ENCODE measurements at places on chromosomes 1 and 21. TPM values are rescaled to one million over a fixed set of nuclear protein-coding genes. Genes with fewer than 3 reads are reported as not detected.
A peak's percentile ranks its signal among the peaks of the same experiment; 100 is the strongest.

The SPRR5 gene
- not detected for total RNA-seq

The FNDC10 gene
- 3.0 TPM for total RNA-seq

GRCh38 chr1:206804156-206804737, 32.0 kb upstream of the IL10 start:
- H3K27ac ChIP-seq = peak overlapping the region; percentile 44
- H3K27me3 ChIP-seq = peaks cover 5% of the 10 kb centered on the region
- DNase-seq = no peak
- no peak overlapping the region for H3K4me3 ChIP-seq
- no peaks in the 10 kb centered on the region for H3K36me3 ChIP-seq
- no peaks in the 10 kb centered on the region for H3K4me1 ChIP-seq

GRCh38 chr1:201649761-201650622, 111.1 kb downstream of the NAV1 start:
- peak; percentile 90 for DNase-seq
- peaks cover 44% of the 10 kb centered on the region for H3K4me1 ChIP-seq
- peaks cover 5% of the 10 kb centered on the region for H3K27me3 ChIP-seq
- no peaks in the 10 kb centered on the region for H3K36me3 ChIP-seq
- H3K4me3 ChIP-seq = peak overlapping the region; percentile 57

GRCh38 chr1:224182057-224182865, 779 bp upstream of the DEGS1 start:
- no peaks in the 10 kb centered on the region for H3K27me3 ChIP-seq
- peak overlapping the region; percentile 89 for H3K27ac ChIP-seq
- H3K4me1 ChIP-seq = peaks cover 23% of the 10 kb centered on the region

The RAB42 gene
- total RNA-seq = not detected

The NT5C1A gene
- not detected for total RNA-seq

DNA sequence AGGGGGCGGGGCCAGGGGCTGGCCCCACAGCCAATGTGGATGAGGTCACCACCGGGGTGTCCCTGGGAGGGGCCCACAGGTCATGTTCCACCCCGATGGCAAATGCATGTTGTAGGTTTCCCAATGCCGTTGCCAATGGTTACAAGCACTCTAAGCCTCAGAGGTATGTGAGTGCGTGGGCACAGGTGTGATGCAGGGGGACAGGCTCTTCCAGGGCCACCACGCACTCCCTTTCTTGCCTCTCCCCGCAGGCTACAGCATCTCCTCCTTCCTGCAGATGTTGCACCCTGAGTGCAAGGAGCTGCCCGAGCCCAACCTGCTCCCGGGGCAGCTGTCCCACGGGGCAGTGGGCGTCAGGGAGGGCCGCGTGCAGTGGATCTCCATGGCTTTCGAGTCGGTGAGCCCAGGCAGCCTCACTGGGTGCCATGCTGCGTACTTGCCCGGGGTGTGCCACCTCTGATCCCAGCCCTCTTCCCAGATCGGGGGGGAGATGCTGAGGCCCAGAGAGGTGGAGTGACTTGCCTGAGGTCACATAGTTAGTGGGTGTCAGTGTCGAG, 52.4 kb downstream of the DISP3 start:
- H3K4me1 ChIP-seq = no peaks in the 10 kb centered on the region
- no peaks in the 10 kb centered on the region for H3K27me3 ChIP-seq
- H3K36me3 ChIP-seq = no peaks in the 10 kb centered on the region
- H3K4me3 ChIP-seq = no peak overlapping the region

The TMEM81 gene
- total RNA-seq = not detected

DNA sequence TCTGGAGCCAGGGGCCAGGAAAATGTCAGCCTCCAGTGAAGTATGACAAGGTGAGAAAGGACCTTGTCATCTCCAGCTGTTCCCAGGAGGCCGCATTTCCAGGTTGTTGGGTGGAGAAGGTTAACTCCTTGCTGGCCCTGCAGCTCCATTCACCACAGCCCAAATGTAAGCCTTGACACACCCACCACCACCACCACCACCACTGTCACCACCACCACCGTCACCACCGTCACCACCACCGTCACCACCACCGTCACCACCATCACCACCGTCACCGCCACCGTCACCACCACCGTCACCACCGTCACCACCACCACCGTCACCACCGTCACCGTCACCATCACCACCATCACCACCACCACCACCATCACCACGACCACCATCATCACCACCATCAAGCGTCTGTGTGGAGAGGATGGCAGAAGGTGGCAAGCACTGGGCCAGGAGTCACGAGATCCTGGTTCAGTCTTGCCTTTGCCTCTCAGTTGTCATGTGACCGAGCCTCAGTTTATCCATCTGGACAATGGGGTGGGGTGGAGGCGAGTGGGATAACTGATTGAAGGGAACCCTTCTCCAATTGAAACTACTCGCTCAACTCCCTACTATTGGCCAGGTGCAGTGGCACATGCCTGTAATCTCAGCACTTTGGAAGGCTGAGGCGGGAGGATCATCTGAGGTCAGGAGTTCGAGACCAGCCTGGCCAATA, 21.2 kb upstream of the FAM131C start:
- no peak for DNase-seq
- H3K4me3 ChIP-seq = no peak overlapping the region
- H3K27me3 ChIP-seq = peaks cover 5% of the 10 kb centered on the region
- no peaks in the 10 kb centered on the region for H3K4me1 ChIP-seq
- no peaks in the 10 kb centered on the region for H3K36me3 ChIP-seq
- no peak overlapping the region for H3K27ac ChIP-seq

- H3K27ac ChIP-seq = no peak overlapping the region
- DNase-seq = peak; percentile 7
- H3K4me1 ChIP-seq = no peaks in the 10 kb centered on the region
- no peaks in the 10 kb centered on the region for H3K27me3 ChIP-seq
- no peaks in the 10 kb centered on the region for H3K36me3 ChIP-seq
These were observed 10.3 kb downstream of the MORN1 start for GRCh38 chr1:2380816-2381591.

- peak overlapping the region; percentile 20 for H3K27ac ChIP-seq
- peak overlapping the region; percentile 15 for H3K4me3 ChIP-seq
- H3K36me3 ChIP-seq = no peaks in the 10 kb centered on the region
- no peak for DNase-seq
- no peaks in the 10 kb centered on the region for H3K27me3 ChIP-seq
- H3K4me1 ChIP-seq = peaks cover 13% of the 10 kb centered on the region
These were observed 166.8 kb downstream of the ZNF281 start for GRCh38 chr1:200243042-200243437.

GRCh38 chr1:233138788-233139585, 156.5 kb downstream of the PCNX2 start:
- H3K4me3 ChIP-seq = no peak overlapping the region
- H3K27ac ChIP-seq = no peak overlapping the region

Measured in transverse colon (tissue), 4 donors.